ENCODE measurements at places on chromosomes 7 and 10.

DNA sequence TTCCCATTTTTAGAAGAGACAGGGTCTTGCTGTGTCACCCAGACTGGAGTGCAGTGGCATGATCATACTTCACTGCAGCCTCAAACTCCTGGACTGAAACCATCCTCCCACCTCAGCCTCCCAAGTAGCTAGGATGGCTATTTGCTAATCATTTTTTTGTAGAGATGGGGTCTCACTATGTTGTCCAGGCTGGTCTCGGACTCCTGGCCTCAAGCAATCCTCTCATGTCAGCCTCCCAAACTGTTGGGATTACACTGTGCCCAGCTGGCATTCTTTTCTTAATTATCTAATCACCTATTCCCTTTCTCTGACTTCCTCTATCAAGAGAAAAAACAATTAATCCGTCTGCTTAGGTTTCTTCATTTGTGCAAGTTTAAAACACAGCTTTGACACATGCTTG, 172.5 kb upstream of the TRIM24 start:
- no peak for DNase-seq

- DNase-seq, result no peak
Measured at GRCh38 chr10:102643336-102644065, 778 bp upstream of the TRIM8 start.

GRCh38 chr10:129652521-129653201, 185.6 kb downstream of the MGMT start:
- no peak for DNase-seq

DNA sequence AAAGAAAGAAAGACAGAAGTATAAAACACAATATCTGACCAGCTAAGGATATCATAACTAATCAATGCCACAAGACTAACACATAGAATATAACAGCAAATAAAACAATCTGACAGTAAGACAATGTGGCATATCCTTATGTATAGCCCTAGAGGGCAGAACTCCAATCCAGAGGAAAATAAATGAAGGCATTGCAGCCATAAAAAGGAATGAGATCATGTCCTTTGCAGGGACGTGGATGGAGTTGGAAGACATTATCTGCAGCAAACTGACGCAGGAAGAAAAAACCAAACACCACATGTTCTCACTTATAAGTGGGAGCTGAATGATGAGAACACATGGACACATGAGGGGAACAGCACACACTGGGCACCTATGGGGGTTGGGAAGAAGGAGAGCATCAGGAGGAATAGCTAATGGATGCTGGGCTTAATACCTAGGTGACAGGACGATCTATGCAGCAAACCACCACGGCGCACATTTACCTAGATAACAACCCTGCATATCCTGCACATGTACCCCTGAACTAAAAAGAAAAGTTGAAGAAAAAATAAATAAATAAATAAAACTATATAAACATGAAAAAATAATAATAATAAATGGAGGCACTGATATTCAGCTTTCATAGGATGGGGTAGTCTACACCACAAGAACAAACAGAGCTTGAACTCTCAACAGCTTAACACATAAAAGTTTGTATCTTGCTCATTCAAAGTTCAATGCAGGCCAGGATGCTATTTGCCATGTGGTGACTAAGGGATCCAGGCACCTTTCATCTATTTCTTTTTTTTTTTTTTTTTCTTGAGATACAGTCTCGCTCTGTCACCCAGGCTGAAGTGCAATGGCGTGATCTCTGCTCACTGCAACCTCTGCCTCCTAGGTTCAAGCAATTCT, 66.1 kb upstream of the KAT6B start:
- no peak for DNase-seq

- DNase-seq, result no peak
Measured at GRCh38 chr7:157865351-157866165, 528.8 kb downstream of the DNAJB6 start.
